ENCODE measurements at places on chromosomes 16 and 17.

DNA sequence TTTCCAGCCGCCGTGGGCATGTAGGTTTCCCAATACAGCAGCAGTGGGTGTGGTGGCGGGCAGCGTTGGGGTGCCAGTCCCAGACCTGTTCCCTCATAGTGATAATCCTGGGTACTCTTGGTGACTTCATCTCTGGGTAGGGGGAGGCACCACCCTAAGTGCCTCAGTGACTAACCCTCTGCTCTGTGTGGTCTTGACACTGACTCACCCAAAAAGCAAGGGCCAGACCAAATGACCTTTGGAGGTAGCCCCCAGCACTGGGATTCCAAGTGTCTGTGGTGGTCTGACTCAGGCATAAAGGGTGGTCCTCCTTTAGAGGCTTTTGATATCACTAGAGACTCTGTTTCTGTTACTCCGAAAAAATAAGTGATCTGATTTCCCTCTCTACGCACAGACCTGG lies 908 bp downstream of the CALB2 start:
- no peak for DNase-seq

GRCh38 chr17:29710891-29711418 lies 88.2 kb upstream of the CORO6 start:
- no peak for DNase-seq

DNA sequence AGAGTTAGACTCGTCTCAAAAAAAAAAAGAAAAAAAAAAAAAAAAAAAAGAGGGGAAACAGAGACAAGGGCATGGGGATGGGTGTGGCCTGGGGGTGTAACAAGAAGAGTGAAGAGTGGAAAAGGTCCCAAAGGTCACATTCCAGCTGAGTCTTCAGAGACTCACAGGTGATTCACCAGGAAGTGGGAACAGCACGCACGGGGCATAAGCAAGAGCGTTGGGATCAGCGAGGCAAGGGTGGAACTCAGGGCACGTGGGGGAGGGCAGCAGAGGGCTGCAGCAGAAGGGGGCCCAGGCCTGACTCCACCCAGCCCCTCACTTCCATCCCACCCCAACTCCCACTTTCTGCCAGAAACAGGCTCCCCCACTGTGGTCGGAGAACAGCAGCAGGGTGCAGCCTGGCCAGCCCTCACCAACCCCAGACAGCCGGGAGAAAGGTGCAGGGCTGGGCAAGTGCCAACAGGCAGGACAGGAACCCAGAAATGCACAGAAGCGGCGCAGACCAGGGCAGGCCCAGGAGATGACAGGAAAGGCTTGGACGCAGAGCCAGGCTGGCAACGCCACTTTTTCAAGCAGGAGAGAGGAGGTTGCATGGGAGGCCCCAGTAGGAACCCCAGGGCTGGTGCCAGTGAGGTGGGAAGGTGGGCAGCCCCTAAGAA lies 3.3 kb downstream of the MEAK7 start:
- DNase-seq, result peak; percentile 73

DNA sequence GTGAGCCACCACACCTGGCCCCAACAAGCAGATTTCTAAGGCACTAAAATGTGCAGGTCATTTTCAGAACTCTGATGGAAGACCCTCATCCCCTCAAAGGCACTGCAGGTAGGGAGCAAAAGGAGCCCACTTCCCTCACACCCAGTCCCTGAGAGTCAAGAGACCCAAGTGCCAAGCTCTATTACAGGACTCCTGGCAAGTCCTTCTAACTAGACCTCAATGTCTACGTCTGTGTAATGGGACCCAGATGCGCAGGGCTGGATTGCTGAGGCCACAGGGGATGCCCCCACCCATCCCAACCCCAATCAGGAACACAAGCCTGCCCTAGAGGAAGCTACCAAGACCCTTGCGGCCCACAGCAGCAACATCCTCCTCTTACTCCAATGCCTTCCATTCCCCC lies 2.7 kb downstream of the PLLP start:
- no peak for DNase-seq

DNA sequence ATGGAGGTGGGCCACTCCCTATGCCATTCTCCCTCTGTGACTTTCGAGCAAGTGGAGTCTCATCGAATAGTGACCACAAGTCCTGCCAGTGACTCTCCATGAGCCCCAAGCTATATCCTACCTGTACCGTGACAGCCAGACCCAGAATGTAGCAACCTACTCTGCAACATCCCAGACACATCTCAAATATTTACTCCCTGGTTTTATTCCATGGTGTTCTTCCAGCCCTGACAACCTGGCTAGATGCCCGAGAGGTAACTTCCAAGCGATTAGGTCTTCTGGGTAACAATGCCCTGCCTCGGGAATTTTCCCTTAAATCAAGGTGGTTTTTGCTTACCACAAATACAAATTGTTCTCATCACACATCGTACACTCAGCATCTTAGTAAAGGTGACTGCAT lies 211.7 kb downstream of the ZFHX3 start:
- no peak for DNase-seq

DNA sequence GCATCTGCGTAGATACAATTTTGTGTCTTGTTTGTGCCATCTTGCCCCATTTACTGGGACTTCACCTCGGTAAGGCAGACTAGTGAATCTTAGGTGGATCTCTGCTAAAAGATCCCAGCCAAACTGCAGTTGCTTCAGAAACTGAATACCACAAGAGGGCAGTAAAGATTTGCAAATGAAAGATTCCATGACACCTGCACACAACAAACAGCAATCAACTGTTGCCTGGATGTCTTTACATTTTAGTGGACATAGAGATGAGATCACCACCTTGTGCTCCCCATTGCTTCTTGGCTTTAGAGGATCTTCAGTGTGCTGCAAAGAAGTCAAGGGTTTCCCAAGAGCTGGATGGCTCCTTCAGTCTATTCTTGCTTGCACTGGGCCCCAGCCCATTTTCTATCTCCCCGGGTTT lies 119.2 kb upstream of the CACNG5 start:
- no peak for DNase-seq

GRCh38 chr17:35089586-35090296 lies 26.2 kb upstream of the RFFL start:
- DNase-seq, result peak; percentile 84

GRCh38 chr17:81037798-81038733 lies 3.1 kb downstream of the BAIAP2 start:
- no peak for DNase-seq

GRCh38 chr16:51696376-51696775 lies 545.3 kb upstream of the SALL1 start:
- no peak for DNase-seq

- DNase-seq, result no peak
Observed at GRCh38 chr17:36943250-36944191, 5.2 kb upstream of the AATF start.
